NCI-H2227 treated with DMSO at 0.1 percent for 48 hours (cell line): ENCODE measurements at places on chromosomes 16 and 17.

- DNase-seq: no peak
Observed at GRCh38 chr17:4040784-4041183, 76.5 kb upstream of the ATP2A3 start.

DNA sequence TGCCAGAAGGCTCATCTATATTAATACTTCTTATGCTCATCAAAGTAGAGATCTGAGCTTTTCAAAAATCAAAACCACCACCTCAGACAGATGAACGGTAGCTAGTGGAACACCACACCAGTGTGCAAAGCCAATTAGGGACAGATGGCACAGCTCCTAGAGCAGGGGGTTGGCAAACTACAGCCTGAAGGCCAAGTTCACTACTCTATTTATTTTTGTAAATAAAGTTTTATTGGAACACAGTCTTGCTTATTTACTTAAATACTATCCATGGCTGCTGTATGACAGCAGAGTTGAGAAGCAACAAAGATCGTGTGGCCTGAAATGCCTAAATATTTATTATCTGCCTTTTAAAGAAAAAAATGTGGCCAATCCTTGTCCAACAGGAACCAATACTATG is 56.8 kb downstream of the AMFR start:
- no peak for DNase-seq

DNA sequence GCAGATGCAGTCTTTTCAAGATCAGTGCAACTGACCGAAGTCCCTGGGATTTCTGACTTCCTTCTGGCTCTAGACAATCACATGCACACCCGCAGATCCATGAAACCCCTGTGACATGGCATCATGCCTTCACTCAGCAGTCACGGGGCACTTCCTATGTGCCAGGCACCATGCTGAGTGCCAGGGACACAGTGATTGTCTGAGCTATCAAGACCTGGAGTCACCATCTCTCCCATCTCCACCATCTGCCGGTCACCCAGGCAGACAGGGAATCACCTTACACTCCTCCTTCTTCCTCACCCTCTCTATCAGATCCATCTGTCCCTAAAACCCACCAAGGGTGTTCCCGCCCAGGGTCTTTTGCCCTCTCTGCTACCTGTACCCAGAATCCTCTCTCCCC is 5.3 kb downstream of the BEAN1 start:
- no peak for DNase-seq

GRCh38 chr17:40306395-40306794 is 2.6 kb upstream of the RARA start:
- DNase-seq: no peak

GRCh38 chr16:50736448-50736847 is 5.4 kb upstream of the CYLD start:
- DNase-seq: no peak

- no peak for DNase-seq
Observed at GRCh38 chr17:41848788-41849187, 11.2 kb downstream of the KLHL10 start.

GRCh38 chr17:12952012-12952411 is 65.8 kb downstream of the ELAC2 start:
- DNase-seq: no peak

- DNase-seq: no peak
Observed at GRCh38 chr17:78541488-78542206, 35.5 kb downstream of the DNAH17 start.

- DNase-seq: no peak
Observed at GRCh38 chr16:17224879-17225281, 245.9 kb downstream of the XYLT1 start.

DNA sequence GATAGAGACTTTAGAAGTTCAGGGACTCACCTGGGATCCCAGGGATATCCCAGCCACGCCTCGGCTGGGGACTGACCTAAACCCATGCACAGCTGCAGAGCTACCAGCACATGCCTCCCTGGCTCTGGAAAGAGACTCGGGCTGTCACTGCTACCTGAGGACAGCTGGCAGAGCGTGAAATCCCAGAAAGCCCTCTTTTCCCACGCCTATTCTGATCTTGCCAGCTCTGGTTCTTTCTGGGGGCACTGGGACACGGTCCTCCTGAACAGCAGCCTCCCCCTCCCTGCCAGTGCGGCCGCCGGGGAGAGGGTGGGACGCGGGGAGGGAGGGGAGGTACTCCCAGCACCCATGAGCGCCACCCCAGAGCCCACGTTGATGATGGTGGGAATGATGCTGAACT is 10.8 kb downstream of the P2RX5 start:
- no peak for DNase-seq

GRCh38 chr16:24553983-24554382 is 14.6 kb downstream of the RBBP6 start:
- no peak for DNase-seq
